NCI-H2081 (cell line): ENCODE measurements at places on chromosomes 13 and 19.

DNA sequence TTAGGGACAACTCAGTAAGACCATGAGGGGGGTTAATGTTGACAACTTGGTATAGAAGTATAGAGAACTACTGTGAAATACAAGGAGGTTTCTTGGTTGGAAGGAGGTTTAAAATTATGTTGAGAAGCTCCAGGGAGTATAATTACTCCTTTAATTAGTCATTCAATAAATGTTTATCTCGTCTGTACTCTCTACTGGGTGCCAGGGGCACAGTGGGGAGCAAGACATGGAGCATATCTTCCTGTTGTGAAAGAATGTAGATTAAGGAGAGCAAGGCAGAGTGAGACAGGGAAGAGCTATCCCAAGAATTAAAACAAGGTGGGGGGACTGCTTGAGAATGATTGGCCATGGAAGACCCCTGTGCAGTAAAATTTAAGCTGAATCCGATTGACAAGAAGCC is 33.7 kb upstream of the TDRD3 start:
- DNase-seq = no peak

DNA sequence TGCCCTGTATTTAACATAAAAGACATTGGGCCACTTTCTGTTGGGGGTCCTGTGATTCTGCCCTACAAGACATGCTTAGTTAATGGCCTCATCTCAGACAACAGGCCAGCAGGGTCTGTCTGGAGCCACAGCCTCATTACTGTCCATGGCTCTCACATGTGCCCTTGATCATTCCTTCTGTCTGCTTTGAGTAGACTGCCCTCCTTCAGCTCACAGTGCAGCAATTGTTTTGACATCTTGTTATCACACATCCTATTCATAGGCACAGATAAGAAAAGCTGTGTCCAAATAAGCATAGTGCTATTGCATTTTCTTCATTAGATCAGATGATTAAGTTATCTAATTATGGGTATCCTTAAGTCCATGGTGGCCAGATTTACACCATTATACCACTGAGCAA is 127.9 kb downstream of the KCTD12 start:
- DNase-seq = no peak

- DNase-seq = no peak
Measured at GRCh38 chr13:76470991-76471390, 415.2 kb downstream of the KCTD12 start.

- no peak for DNase-seq
Measured at GRCh38 chr13:50645092-50645491, 198.4 kb downstream of the DLEU7 start.

- no peak for DNase-seq
Measured at GRCh38 chr13:106284358-106284757, 251.1 kb downstream of the EFNB2 start.

DNA sequence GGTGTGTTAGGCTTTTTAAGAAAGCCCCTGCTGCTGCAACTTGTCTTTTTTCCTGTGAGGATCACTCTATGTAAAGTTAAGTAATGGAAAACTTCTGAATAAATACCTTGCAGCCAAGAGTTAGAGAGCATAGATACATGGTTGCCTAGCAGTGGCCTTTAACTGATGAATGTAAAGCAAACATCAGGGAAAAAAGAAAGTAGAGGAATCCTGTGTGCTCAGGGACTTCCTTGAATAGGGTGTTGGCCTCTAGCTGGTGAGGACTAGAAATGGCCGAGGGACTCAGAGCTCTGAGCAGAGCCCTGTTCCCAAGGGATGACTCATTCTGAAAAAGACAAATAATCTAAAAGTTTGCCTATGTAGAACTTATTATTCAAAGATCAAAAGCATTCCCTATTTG is 135.7 kb downstream of the MIPEP start:
- no peak for DNase-seq

DNA sequence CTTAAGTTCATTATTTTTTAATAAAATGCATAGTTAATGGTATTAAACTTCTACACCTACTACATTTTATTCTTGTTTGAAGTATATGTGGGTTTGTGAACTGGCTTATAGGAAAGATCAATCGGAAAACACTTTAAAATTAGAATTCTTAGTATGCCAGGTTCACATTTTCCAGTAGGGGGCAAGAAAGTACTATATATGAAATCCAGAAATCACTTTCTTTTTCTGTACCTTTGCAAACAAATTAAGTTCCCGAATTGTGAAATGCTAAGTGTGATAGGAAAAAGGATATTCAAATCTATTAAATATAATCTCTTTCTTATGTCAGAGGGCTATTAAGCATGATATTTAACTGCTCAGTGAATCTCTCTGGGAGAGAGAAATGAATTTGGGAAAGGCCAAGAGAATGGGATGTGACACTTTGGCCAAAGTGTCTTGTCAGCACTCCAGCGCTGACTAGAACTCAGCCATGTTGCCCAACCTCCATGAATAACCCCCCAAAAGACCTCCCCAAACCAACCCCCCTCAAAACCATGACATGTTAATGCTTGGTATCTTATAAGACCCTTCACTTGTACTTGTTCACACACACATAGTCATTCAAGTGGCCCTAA is 122.6 kb upstream of the SLC10A2 start:
- peak; percentile 31 for DNase-seq

DNA sequence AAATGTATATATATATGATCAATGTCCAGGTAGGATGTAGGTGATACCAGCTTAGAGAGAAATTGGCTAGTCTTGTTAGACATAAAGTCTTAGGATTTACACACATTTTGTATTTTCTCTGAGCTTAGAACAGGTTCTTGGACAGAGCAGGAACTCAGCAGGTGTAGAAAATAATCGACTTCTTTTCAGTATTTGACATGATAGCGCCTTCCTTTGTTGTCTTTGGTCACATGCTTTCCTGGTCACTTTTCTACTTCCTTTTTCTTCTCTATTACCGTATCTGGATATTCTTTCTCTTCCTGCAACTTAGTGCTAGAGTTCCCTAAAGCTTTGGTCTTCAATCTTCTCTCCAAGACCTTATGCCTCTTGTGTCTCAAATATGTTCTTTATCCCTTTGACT is 107.4 kb downstream of the LRCH1 start:
- DNase-seq = no peak

DNA sequence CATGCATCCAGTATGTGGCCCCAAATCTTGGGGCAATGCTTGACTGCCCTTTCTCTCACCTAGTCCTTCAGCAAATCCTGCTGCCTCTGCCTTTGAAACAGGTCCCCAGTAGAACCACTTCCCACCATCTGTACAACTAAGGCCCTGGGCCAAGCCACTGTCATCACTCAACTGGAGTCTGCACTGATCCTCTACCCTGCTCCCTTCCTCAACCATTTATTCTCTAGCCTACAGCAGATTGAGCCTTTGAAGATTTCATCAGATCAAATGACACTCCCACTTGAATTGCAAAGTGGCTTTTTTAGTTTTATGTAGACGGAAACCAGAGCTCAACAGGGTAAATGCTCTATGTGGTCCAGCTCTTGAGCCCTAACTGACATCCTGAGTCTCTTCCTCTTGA is 43.5 kb downstream of the ATP8A2 start:
- DNase-seq = no peak

- DNase-seq = no peak
Measured at GRCh38 chr19:9139609-9140158, 513 bp upstream of the ZNF317 start.

- no peak for DNase-seq
Measured at GRCh38 chr13:93377196-93377595, 150.6 kb downstream of the GPC6 start.

GRCh38 chr19:12647047-12647446 is 19.5 kb downstream of the MAN2B1 start:
- no peak for DNase-seq

DNA sequence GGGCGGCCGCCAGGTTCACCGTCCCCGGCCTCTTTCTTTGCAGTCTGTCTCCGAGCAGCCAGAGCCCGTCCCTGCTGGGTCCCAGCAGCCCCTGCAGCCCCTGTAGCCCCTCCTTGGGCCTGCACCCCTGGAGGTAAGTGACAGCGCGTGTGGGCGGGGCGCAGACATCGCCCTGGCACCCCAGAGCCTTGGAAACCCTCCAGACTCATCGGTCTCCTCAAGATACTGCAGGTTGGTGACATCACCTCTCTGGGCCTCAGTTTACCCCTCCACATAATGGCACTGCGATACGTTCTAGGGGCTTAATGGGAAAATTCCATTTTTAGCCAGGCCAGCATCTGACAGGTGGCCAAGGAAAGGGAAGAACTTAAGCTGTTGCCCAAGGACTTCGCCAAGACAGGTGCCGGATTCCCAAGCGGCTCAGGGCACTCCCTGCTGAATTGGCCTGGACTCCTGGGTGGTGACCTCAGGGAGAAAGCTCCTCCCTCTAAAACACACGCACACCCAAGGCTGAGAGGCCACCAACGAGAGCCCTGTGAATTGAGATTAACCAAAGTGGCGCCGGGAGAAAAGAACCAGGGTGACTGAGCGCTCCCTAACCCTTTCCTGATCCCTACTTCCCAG is 13.1 kb downstream of the MAST3 start:
- no peak for DNase-seq

GRCh38 chr19:2345794-2346663 is 14.0 kb upstream of the TMPRSS9 start:
- DNase-seq = no peak
